ENCODE measurements at places on chromosomes 1 and 21.

DNA sequence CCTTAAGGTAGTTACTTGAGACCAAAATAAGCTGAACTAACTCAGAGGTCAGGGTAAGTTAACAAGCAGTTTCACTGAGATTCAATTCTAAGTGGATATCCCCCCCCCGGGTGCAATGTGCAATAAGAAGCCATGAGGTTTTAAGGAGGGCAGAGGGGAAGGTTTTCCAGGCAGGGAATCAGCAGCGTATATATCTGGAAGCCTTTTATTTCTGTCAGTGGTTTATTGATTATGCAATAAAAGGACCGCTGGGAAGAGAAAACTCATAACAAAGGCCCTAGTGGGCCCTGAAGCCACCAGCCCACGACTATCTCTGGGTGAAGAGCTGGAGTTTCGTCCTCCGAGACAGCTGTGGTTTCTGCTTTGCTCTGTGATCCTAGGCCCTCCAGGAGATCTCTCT, 53.1 kb upstream of the CTPS1 start:
- no peak for DNase-seq

DNA sequence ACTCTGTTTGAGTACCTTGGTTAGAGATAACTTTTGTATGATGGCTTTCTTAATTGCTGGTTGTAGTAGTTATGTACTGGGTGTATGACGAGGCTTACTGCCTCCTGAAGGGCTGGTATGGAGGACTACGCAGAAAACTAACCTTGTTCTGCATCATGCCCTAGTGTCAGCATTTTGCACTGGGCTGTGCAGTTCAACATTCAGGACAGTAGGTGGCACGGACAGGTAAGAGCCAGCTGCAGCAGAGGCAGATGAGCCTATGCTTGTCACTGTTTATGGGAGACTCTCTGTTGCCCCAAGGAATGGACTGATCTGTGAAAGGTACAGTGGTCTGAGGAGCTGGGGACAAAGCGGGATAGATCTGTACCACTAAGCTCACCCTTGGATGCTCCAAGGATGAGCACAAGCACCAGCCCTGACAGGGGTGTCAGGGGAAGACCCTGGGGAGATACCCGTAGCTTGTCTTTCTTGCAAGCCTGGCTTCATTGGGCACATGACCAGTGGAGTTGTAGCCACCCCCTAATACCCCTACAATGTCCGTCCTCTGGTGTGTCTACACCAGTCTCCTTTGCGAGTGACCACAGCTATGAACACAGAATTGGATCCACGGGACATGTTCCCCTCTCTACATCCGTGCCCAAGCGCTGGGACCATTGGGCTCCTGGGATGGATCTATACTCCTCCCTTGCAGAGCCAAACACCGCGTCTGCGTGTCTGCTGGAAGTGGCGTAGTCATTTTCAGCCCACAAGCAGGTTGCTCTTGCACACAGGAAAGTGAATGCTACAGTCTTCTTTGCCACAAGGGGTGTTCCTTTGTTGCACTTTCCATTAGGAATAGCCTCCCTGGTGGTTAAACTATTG, 51.1 kb upstream of the CFHR3 start:
- DNase-seq, result no peak

GRCh38 chr1:33147997-33148314, 33.9 kb downstream of the TRIM62 start:
- DNase-seq, result no peak

- DNase-seq, result no peak
Observed at GRCh38 chr1:182291584-182292192, 99.9 kb downstream of the GLUL start.

DNA sequence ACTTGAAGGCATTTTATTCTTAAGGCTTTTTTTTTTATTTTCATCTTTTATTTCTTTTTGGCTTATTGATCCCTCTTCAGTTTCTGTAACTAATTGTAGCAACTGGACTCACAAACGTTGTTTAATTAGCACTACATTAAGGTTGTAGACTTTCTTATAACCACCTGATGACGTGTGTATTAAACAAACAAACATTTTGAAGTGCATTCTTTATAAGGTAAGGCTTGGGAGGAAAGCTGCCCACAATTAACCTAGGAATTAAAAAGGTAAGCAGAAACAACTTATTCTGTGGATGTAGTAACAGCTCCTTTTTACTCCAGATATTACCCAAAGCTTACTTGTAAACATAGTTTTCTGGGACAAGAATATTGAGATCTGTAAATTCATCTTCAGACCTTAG, 55.0 kb downstream of the CAMSAP2 start:
- no peak for DNase-seq

- DNase-seq, result no peak
Observed at GRCh38 chr21:38229260-38229877, 27.4 kb upstream of the KCNJ15 start.

DNA sequence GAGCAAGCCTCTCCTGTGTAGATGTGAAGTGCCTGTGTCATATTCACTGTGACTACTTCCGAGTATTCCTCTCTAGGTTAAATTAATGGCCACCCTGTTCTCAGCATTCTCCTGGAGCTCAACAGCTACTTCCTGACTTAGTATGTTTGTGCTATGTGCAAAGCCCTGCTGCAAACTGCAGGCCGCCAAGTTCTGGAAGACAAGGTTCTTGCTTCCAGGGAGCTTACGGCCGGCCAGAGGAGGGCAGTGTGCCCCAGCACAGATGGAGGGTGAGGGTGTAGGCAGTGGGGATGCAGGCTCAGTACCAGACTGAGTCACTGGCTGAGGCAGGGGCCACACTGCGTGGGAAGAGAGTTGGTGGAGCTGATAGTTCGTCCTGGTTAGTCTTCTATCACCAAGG, 43.2 kb downstream of the ELK4 start:
- no peak for DNase-seq

DNA sequence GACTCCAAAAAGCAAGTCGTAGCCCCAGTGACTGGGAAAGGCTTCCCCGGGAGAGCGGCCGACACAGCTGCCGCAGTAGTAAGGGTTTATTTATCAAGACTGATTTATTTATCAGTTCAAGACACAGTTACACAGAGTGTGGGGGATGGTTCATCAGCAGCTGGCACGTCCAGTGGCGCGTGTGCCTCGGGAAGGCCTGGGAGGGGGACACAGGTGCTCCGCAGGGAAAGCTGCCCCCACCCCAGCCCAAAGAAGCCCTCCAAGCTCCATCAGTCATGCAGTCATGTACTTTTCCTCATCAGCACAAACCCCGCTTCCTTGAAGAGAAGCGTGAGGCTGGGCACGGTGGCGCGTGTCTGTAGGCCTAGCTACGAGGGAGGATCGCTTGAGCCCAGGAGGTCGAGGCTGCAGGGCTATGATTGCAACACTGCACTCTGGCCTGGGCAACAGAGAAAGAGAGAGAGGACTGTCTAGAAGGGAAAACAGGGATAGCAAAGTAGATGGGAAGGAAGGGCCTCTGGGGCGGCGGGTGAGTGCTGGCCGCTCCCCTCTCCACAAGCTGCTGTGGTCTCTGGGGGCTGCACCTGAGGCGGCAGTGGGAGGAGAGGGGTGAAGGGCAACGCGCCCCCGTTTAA, 53.2 kb downstream of the PRKCZ start:
- no peak for DNase-seq

DNA sequence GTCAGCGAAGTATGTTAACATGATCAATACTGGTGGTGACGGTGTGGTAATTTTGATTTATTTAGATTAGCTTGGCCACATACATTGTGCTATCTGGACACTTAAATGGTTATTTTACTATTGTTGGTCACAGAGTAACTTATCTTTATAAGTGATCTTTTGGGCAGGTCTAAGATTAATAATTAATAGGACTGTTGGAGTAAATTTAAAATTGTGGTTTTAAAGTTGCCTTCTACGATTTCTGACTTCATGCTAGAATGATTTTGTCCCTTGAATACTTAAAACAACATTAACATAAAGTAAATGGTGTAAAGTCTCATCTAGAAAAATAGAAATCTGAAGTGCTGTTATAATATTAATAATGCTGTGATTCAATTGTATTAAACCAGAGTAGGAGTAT, 14.7 kb downstream of the SRRM1 start:
- DNase-seq, result no peak

Measured in NCI-H1417 treated with DMSO at 0.1 percent for 48 hours (cell line).